ENCODE measurements at places on chromosomes 3 and 15.

DNA sequence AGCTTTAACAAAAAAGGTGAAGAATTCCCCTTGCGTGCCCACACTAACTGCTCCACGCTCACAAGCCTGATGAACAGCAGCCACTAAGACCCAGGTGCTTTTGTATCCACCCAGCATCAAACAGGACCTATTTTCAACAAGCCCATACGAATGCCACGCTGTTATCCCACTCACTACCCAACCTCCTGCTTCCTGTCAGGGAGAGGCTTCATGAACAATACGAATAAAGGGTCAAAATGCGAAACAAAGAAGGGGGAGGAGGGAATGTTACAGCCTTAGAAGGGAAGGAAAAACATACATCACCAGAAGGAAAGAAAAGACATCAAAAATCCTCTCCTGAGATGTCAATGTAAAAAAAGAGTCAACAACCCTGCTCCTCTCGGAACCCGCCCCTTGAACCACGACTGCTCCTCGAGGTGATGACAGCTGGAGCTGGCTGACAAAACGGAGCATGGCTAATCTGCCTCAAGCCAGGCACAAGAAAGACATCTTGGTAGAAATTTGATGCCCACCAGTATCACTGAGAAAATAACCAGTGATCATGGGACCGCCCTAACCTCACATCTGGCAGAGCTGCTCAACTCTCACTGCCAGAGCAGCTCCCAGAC is 9.7 kb downstream of the ERC2 start:
- no peak for DNase-seq

- no peak for DNase-seq
Observed at GRCh38 chr3:64905906-64906410, 218.2 kb upstream of the ADAMTS9 start.

DNA sequence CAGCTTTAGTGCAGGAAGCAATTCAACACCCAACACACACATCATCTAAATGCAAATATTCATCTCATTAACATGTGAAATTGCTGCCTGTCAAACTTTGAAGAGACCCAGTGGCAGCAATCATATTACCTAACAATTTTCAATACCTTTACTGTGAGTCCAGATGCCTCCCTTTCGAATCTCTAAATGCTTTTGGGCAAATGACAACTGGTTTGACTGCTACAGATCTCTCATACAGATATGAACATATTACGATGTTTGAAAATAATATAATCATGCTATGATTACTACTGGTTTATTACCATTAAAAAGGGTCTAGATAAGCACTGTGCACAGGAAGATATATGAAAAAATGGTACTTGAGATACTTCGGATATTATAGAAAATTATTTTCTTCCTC is 137.9 kb downstream of the ADAMTS9 start:
- no peak for DNase-seq

GRCh38 chr15:23671481-23671880 is 15.6 kb downstream of the NDN start:
- DNase-seq, result no peak

DNA sequence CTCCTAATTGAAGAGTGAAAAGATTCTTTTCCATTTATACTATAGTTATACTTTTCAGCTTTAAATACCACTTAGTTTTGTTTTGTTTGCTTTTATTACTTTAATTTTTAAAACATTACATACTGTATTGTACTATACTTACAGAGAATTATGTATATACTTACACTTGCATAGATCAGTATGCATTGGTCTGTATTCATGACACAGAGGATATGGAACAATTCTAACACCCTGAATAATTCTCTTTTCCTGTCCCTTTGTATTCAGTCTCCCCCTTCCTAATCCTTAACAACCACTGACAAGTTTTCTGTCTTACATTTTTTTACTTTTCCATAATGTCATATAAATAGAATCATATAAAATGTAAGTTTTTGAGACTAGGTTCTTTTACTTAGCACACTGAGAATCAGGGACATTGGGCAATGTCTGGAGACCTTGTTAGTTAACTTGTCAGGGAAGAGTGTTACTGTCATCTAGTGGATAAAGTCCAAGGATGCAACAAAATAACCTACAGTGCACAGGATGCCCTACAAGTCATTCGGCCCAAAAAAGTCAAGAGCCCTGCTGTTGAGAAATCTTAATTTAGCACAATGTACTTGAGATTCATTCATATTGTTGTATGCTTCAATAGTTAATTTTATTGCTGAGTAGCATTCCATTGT is 95.7 kb upstream of the MCTP2 start:
- no peak for DNase-seq

GRCh38 chr3:14652-15051 is 181.9 kb upstream of the CHL1 start:
- no peak for DNase-seq

GRCh38 chr15:40085266-40085665 is 23.4 kb downstream of the BMF start:
- no peak for DNase-seq

- DNase-seq, result no peak
Observed at GRCh38 chr15:29064290-29064689, 178.5 kb downstream of the APBA2 start.

- DNase-seq, result peak; percentile 25
Observed at GRCh38 chr3:71725271-71725991, at the start of gene EIF4E3. EIF4E3 (minus strand) TSS chr3:71725402; CDS start chr3:71725367, 35 bp downstream.

DNA sequence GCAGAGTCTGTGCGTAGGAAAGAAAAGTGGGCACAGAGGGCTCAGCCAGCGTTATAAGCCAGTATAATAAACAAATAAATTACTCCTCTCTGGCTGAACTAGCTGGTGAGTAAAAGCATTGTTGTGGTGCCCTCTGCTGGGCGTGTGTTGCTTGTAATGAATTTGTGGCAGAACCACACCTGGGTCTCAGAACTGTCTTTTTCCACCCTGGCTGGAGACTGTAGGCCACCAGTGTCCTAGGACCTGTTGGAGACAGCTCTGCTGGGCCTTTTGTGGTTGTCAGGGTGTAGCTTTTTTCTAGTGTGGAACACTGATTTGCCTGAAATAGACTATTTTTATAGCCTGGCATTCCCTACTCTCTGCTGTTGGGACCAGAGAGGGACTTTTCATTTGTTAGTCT is 130.5 kb upstream of the EIF1B start:
- peak; percentile 43 for DNase-seq

- DNase-seq, result no peak
Observed at GRCh38 chr3:21573291-21573690, 177.7 kb downstream of the ZNF385D start.

DNA sequence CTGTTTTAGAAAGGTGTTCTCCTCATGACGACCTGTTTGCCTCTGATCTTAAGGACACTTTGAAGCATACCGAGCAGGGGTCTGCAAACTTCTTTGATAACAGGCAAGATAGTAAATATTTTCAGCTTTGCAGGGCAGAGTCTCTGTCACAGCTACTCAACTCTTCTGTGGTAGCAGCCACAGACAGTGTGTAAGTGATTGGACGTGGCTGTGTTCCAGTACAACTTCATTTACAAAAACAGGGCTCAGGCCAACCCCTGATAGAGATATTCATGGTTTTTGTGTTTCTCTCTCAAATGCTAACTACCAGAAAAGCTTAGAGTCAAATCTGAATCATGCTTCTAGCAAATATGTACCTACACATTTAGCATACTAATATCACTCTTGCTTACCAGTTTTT is 51.5 kb downstream of the TGFBR2 start:
- DNase-seq, result no peak

GRCh38 chr3:48092270-48092669 is 76.1 kb upstream of the MAP4 start:
- no peak for DNase-seq

DNA sequence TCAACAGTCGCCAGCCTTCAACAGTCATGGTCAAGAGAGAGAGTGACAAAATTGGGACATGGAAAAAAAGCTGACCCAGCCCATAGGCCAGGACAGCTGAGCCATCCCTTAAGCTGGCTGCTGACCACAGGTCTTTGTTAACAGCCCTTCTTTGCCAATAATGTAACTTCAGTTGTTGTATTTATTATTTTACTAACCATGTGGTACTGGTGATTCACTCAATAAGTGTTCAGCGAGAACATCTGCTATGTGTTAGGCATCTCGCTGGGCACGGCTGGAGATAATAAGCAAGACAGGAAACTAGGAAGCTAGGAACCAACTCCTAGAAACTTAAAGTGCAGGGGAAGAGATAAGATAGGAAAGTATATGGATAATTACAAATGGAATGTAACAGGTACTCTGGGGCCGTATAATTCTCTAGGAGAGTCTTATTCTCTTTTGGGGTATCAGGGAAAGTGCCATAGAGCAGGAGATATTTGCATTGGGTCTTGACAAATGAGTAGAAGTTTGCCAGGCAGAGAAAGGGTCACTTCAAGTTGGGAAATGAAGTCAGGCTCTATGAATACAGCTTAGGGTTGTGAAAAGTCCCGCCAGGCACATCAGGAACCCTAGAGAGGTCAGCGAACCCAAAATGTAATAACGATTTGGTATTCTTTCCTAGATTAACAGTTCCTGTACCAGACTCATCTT is 84.0 kb upstream of the TRA2B start:
- no peak for DNase-seq

DNA sequence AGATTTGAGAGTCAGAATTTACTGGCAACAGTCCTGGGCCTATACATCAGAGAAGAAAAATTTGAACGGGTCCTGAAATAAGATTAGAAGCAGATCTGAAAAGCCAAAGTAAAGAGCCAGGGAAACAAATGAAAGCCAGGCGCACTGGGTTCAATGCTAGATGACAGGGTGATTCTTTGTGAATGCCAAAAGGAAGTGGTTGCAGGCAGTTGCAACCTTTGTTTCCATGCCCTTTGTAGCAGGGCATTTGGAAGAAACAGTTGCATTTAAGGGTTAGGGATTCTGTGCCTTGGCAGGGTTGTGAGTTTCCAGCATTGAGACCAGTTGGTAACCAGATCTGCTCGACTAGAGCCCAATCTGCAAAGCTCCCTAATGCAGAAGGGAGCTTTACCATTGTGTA is 36.4 kb upstream of the MTHFS start:
- DNase-seq, result no peak

GRCh38 chr15:67059127-67059553 is 6.3 kb upstream of the SMAD3 start:
- no peak for DNase-seq

DNA sequence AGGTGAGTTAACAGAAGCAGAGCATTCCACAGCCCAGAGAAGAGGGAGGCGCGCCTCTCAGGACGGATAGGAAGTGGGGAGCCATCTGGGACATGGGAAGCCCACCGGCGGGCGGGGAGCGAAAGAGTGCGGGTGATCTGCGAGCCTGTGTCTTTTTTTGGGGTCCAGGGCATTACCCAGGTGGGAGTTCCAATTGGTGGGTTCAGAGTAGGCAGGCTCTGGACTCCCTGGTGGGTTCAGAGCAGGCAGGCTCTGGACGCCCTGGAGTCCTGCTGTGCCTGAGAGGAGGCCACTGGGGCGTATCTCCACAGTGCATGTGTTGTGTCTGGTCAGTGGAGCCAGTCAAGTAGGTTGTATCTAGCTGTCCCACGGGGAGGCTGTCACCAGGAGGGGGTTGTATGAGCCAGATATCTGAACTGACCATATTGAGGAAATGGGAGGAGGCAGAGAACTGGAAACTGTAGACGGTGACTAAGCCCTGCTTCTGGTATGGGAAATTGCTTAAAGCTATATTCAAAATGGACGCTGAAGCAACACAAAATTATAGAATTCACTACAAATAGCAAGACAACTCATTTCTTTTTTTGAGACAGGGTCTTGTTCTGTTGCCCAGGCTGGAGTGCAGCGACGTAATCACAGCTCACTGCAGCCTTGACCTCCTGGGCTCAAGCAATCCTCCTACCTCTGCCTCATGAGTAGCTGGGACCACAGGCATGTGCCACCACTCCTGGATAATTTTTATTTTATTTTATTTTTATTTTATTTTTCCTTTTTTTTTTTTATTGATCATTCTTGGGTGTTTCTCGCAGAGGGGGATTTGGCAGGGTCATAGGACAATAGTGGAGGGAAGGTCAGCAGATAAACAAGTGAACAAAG is 34.5 kb upstream of the CHST2 start:
- DNase-seq, result no peak

DNA sequence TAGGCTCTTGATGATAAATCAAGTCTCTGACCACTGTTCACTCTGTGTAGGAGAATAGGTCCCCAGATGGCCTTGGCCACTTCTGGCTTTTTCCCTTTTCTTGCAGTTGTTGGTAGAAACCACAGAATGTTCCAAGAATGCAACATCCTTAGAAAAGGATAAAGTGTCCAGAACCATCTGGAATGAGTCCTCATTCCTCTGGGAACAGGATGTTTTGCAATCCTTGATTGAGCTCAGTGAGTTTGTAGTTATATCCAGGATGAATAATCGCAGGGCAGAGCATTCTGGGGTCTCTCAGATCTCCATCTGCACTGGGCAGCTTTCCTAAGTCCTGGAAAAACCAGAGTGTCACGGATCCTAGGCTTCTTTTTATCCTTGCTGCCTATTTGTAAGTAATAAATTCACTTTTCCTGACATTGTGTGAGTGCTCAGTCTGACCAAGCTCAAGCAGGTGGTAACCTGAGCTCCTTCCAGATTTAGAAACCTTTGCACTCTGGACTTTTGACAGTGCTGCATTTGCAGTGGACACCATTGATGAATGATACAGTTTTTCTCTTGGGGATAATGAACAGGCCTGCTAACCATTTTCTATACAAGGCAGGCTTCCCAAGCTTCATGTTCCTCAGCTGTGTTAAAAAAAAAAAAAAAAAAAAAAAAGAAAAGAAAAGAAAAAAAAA is 1028.6 kb downstream of the OTOL1 start:
- no peak for DNase-seq

DNA sequence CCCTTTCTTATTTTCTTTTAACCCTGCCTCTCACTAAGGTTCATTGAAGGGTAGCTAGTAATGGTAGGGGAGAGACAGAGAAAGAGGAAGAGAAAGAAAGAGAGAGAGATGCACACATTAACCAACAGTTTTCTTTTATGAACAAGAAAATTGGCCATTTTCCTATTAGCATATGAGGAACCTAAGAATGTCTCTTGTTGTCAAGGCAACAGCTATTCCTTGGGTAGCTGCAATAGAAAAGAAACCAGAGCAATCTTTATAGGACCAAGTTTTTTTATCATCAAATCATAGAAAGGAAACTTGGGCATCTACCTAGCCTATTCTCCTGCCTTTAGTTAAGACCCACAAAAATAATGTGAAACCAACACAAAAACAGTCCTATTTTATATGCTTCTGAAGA is 15.0 kb upstream of the CCDC39 start:
- no peak for DNase-seq

DNA sequence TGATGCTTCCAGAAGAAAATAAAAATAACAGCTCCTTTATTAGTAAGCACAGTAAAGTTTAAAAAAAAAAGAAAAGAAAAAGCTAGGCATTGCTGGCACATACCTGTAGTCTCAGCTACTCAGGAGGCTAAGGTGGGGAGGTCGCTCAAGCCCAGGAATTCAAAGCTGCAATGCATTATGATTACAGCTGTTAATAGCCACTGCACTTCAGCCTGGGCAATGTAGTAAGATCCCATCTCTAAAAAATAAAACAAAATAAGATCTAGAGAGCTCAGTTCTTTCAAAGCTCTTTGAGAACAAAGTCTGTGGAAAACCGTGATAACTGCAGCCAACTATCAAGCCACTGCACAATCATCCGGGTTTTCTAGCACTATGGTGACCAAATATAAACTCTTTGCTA is 212.2 kb downstream of the ZMAT3 start:
- DNase-seq, result no peak

- DNase-seq, result no peak
Observed at GRCh38 chr3:37700466-37701248, 161.0 kb upstream of the CTDSPL start.
